ENCODE measurements at places on chromosomes 11 and 22.

DNA sequence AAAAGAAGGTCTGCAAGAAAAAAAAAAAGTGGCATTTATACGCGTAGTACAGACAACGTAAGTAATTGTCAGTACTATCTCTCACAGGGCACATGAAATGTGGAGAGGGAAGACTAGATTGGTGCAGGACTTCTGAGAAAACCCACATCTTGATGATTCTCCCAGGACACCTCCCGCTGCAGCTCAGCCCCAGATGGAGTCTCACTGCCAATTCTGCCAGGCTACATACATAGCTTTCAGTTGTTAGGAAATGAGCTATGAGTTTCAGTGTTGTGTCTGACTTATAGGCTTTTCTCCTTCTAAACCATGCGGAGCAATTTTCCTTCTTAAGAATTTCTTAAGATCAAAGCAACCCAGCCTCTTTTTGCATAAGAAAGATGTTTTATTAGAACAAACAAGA, 9.6 kb downstream of the OR5A2 start:
- DNase-seq: no peak

- no peak for DNase-seq
Measured at GRCh38 chr11:1899090-1899489, 7.4 kb upstream of the PRR33 start.

DNA sequence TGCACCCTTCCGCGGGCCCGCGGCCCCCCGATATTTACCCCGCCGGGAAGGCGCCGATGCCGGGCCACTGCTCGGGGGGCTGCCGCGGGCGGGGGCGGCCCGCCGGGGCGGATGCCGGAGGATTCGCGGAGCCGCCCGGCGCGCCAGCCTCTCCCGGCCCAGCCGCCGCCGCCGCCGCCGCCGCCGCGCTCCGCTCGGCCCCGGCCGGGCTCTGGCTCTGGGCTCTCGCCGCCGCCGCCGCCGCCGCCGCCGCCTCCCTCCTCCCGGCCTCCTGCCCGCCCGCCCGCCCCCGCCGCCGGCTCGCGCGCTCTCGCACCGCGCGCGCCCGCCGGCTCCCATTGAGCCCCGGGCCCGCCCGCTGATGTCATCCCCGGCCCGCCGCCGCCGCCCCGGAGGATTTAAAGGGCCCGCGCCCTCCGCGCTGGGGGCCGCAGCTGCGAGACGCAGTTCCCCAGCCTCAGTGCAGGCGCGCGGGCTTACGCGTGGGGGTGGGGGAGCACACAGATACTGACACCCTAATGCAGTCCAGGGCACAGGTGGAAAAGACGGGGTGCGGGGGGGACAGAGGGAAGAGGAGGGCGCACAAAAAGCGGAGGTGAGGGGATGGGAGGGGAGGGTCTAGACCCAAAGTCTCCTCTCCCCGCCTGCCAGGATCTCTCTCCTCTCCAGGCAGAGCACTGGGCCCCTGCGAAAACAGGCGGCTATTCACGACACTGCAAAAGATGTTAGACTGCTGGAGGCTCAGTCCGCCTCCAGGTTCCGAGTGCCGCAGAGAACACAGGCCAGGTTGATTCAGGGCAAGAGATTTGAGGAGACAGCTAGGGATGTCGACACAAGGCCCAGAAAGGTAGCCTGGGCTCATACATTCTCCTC, at the start of gene CSNK1E:
CSNK1E (minus strand) TSS at position 312 of the 873 bp plus-strand sequence. CDS start 3,276 bp downstream, outside the sequence.
- DNase-seq: peak; percentile 57

- no peak for DNase-seq
Measured at GRCh38 chr22:44424867-44425693, 73.0 kb downstream of the RTL6 start.

- peak; percentile 24 for DNase-seq
Measured at GRCh38 chr11:9726321-9727022, 62.6 kb downstream of the SWAP70 start.

Data from NCI-H2081 (cell line).